ENCODE measurements at places on chromosomes 12 and 14.

DNA sequence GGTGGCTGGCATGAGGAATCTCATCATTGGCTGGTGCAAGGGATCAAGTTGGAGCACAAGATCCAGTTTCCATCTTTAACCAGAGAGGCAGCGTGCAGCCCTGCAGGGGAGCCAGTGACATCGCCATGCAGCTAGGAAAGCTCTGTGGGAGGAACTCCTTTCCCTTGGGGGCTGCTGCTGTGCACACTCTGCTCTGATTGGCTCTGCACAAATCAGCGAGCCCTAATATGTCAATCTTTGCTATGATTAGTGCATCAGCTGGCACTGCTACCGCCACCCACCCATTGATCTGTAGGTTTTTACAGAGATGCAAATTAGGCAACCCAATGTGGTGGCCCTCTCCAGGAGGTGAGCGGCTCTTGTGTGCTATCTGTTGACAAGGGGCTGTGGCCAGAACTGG is 262.6 kb downstream of the PCNX1 start:
- no peak for DNase-seq

GRCh38 chr14:62847168-62847567 is 198.1 kb downstream of the KCNH5 start:
- DNase-seq, result no peak

DNA sequence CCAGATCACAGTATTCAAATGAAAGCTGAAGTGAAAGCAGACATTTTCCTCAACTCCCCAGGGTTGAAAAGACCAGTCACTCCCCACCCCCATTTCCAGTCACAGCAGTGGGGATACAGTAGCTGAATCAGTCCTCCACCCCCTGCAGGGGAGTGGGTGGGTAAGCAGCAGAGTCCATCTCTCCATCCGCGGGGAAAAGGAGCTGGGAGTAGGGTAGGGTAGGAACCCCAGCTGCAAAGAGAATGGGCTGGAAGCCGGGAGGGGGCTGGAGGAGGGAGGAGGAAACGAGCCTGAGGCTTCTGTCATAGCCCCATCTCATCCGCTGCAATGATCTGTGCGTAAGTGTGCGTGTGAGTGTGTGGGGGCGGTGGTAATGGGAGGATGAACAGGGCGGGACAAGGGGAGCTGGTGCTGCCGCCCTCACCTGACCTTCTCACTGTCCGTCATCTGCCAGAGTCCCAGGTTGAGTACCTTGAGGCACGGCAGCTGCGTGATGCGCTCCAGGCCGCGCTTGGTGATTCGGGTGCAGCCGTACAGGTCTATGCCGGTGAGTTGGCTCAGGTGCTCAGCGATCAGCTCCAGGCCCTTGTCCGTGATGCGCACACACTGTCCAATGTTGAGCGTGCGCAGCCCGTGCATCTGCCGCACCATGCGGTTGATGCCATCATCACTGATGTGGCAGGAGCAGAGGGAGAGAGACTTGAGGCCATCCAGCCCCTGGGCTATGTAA is 1.8 kb downstream of the FBXL14 start:
- no peak for DNase-seq

DNA sequence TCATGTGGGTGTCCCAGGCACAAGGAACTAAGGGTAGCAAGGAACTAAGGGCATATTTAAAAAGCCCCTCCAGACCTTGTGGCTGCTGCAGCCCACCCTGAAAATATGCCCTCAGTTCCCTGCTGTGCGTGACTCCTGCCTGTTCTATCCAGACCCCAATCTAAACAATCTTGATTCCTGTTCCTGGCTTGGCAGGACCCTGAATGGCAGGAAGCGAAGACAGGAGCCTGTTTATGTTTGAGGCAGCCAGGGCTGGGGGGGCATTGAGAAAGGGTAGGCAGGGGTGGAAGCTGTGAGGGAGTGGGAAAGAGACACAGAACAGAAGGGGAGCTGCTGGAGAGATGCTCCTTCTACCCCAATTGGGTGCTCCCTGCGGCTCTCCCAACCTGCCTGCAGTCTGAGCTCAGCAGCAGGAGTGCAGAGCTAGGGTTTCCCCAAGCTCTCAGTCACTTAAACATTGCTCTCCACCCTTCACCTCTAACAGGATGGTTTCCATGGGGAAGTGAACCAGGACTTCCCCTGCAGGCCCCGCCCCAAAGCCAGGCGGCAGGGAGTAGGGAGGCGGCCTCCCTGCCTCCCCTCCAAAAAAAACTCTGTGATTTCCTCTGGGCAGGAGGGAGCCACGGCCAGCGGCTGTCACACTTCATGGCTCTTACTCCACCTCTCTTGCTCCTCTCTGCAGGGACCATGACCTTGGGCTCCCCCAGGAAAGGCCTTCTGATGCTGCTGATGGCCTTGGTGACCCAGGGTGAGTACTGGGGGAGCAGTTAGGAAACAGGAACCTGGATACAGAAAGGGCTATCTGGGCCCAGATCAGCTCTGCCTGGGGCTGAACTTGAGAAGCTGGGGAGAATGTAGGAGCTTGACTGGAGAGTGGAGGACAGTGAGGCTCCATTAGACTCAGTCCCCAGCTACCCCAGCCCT is 4.7 kb downstream of the ACVRL1 start:
- peak; percentile 88 for DNase-seq

DNA sequence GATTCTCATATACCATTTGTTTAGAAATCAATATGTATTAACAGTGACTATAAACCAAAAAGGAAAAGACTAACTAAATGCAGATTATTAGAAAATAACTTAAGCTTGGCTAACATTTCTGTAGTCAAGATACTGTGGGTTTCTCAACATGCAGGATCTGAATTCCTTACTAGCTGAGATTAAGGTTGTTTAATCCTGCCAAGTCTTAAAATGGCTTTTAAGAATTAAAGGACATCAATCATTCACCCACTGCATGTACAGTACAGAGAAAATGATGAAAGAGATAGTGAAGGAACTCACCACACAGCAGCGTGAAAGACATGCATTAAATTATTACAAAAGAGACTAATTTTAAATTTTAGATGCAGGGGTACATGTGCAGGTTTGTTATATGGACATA is 3.8 kb downstream of the ACSS3 start:
- no peak for DNase-seq

GRCh38 chr12:6465467-6466183 is 4.9 kb downstream of the VAMP1 start:
- DNase-seq, result peak; percentile 81

DNA sequence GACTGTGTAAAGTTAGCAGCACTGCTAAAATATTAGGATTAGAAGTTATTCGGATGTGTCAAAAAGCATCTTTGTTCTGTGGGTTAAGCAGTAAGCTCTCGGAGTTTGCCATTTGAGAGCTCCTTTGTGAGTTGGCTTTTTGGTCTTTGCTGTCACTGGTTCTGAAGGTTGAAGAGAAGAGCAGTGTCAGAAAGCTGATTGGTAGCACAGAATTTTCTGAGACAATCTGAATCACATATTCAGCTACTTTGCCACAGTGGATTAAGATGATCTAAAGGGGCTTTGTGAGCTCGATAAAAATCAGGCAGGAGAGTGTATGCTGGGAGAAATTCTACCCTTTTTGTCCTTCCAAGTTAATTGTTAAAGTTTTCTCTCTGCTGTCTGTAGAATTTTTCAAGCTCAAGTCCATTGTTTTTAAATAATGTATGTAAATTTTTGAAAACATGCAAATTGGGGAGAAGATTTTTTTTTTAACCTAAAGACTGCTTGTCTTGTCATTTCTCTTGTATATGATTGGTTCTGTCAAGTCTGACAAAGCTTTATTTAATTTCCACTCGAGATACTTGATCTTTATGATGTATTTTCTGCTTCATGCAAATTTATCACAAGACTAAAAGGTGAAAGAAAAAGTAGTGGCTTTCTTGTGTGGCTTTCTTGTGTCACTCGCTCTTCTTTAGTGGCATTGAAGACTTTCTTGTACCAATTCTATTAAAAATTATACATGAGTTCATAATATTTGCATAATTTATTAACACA is 307.3 kb downstream of the EGLN3 start:
- no peak for DNase-seq

GRCh38 chr14:88791629-88792472 is 902 bp downstream of the EML5 start:
- DNase-seq, result no peak

DNA sequence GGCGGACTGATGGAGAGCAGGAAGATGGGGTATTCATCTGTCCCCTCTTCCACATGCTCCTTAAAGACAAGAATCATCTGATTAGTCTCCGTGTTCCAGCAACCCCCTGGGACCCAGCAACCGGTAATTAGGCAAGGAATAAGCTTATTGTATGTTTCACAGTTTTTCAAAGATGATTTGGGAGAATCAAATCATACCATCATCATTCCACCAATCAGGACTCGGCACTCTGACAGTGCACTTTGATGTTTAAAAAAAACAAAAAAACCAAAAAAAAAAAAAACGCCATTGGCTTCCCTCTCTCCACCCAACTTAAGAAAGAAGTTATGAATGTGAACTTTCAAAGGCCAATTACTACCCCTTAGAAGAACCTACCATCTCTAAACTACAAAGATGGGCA is 1.3 kb upstream of the DYNC1H1 start:
- no peak for DNase-seq

DNA sequence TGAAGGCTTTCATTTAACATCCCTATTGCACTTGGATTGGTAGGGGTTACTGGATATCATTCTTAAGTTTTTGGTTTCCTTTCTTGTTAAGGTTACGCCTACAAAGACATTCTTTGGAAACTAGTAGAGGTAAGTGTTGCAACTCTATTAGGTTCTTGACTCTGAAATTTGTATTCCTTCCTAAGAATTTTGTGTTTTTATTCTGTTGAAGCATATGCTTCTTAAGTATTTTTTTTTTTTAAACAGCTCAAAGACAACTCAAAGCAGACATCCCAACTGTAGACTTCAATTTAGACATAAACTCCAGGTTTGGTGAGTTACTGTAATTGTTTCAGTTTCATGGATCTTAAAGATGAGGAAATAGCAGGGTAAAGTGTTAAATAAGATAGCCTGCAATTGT is 1.1 kb upstream of the RBMS2 start:
- no peak for DNase-seq

GRCh38 chr14:32354716-32355115 is 25.6 kb downstream of the AKAP6 start:
- no peak for DNase-seq

GRCh38 chr12:14619741-14620501 is 52.2 kb upstream of the PLBD1 start:
- DNase-seq, result no peak

DNA sequence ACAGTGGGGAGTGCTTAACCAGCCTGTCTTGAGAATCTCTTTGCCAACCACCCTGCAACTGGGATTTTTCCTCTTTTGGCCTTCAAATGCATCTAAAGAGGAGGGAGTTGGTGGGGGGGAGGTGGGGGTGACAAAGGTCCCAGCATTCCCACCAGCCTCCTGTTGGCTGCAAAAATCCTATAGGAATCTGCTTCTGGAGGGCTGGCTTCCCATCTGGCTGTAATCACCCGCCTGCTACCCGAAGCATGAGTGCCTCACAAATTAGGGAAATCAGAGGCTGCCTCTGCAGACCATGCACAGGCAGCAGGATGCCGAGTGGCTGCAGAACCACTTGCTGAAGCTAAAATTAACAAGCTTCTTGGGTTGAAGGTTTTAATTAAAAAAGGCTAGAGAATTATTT is 73.9 kb upstream of the WSCD2 start:
- DNase-seq, result no peak
